ENCODE measurements at places on chromosomes 1 and 21.

DNA sequence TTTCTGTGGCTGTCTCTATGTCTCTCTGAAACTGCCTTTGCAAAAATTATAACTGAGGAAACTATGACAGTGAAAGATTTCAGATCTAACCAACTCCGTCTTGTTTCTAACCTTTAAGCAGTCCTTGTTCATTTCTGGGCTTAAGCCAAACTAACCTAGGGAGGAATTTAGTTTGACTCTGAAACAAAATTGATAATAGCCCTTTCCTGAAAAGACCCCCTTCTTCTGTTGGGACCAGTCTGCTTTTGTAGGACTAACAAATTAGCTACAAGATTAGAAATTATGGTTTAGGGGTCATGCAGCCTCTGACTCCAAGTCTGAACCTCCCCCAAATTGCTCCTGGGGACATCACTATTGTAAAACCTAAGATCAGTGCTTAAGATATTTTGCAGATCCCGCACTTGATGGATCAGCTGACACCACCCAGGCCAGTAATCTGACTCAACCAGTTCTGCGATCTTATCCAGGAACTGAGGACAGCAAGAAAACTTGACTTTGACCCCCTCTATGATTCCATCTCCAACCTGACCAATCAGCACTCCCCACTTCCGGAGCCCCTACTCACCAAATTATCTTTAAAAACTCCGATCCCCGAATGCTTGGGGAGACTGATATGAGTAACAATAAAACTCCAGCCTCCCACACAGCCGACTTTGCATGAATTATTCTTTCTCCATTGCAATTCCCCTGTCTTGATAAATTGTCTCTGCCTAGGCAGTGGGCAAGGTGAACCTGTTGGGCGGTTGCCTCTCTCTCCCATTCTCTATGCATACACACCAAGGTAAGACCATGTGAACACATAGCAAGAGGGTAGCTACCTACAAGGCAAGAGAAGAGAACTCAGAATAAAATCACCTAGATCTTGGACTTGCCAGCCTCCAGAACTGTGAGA, 11.1 kb upstream of the TRIM63 start:
- ATAC-seq: no peak

DNA sequence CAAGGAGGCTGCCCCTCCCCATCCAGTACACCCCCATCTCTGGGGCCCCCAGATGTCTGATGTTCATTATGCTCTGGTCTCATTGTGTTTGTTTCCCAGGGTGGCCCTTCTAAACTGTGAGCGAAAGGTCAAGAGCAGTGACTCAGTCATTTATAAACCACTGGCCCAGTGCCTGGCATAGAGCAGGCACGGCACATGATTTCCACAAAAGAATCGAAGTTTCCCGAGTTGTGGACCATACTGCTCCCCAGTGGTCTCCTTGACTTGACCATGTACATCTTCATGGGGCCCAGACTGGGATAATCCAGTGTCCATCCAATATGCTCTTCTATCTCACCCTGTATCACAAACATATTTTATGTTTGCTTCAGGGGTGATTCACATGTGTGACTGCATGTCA, 153.3 kb downstream of the NR5A2 start:
- ATAC-seq: no peak

DNA sequence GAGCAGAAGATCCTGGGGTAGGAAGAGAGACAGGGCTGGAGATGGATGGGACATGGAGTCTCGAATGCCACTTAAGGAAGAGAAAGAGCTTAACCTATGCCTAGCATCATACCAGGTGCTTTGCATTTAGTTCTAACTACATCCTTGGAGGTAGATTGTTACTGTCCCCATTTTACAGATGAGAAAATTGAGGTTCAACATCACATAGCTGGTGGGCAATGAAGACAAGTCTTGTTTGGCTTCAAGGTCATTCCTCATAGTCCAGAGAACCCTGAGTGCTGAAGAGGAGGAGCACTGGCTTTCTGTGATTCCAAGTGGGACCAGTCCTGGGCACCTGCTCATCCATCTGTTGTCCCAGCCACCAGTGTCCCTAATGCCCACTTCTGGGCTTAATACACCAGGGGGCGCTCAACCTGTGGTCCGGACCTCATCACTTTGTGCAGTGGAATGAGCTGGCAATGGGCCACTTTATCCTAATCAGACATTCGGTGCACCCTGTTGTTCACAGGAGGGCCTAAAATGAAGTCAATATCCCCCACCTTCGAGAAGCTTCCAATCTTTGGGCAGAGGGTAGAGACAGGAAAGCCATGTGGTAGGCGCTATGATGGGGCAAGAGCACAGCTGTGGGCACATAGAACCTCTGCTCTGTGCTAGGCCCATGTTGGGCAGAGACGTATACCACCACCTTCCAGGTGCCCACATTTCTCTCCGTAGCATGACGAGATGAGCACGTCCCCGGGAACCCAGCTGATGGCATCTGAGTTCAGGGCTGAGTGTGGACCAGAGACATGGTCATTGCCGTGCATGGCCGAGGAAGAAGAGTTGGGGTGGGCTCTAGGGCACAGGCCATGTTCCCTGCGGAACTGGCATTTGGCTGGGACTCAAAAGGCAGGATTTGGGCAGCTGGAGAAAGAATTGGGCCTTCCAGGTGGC, 9.2 kb downstream of the RPS6KA1 start:
- no peak for ATAC-seq

GRCh38 chr1:173097001-173097400, 46.3 kb upstream of the TNFSF18 start:
- no peak for ATAC-seq

DNA sequence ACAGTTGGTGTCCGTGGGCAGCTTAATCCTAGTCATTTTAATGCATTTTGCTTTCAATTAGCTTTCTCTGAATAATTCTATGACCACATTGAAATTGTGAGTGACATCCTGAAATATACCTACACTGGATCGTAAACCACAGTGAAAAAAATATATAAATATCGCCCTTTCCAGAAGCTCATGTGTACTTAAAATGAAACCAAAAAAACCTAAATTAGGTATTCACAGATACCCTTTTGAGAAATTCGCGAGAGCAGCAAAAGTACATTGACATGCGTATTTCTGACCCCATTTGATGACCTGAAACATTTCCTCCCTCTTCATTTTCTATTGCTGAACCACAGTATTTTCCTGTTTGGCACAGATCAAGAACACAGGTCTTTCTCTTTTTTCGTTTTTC, 253.8 kb downstream of the LTN1 start:
- no peak for ATAC-seq

DNA sequence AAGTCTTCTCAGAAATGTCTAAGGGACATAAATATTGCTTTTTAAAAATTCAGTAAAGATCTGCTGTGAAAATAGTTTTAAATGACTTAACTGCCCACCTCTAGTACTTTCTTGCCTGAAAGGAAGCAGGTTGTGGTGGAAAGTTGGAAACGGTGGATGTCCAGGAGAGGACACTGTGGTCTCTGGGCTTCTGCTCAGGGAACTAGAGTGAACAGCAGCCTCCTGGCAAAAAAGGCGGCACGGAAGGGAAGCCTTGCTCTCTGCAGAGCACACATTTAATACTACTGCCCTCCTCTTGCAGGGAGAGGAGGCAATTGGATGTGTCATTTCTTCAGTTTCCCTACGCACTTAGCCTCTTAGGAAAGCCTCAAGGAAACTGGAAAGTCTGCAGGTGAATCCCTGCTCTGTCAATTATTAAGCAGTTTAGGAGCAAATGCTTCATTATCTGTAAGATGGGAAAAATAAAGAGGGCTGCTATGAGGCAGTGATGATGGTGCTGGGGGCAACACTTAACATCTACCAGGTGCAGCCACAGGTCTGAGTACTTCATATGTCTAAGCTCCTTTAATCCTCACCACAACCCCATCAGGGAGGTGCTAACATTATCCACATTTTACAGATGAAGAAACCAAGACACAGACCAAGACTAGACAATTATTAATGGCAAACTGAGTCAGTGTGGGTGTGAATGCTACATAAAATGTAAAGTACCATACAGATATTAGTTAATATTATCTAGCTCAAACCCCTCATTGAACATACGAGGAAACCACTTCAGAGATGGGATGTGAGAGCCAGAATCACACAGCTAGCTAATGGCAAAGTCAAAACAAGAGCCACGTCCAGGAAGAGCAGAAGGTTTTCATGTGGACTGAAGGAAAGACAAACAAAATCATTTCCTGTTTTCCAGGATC, 108.9 kb upstream of the ADAR start:
- ATAC-seq: no peak

DNA sequence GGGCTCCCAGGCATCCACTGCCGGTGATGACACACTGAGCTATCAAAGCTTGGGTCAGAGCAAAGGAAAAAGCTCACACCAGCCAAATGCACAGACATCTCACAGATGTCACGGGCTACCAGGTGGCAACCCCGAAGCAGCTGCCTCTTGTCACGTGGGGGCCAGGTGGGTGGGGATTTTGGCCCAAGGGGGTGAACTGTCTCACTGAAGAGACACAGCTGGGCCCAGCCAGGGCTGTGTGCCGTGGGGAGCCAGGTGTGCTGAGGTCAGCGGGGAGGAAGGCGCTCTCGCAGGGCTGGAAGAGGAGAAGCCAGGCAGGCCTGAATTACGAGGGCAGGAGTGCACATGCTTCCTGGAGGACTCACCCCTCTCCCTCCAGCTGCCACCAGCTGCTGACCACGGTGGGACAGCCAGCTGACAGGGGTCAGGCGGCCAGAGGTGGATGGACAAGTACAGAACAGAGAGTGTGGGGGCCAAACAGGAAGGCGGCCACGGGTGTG, 32.4 kb downstream of the KCNN3 start:
- ATAC-seq: peak; percentile 77

DNA sequence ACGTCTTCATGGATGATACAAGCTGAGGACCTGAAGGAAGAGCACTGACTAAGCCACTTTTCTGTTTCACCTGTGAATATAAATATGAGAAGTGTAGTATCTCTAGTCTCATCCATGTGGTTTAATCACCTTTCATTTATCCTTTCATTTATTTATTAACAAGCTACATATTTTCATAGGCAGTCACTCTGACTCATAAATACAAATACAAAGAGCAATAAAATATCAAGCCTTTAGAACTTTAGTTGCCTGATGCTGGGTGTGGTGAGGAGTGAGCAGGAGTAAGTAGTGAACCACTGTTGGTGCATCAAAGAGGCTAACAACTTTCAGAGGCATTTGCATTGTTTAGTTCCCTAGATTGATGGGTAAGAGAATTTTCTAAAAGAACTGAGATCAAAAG, 269.0 kb upstream of the C1orf87 start:
- no peak for ATAC-seq

GRCh38 chr1:115893545-115893944, 52.6 kb upstream of the NHLH2 start:
- no peak for ATAC-seq

GRCh38 chr1:111920221-111921024, 69.0 kb downstream of the KCND3 start:
- ATAC-seq: no peak

GRCh38 chr1:79469139-79469538, 462.6 kb upstream of the ADGRL4 start:
- ATAC-seq: no peak

GRCh38 chr1:81834921-81835698, 34.4 kb downstream of the ADGRL2 start:
- ATAC-seq: no peak

DNA sequence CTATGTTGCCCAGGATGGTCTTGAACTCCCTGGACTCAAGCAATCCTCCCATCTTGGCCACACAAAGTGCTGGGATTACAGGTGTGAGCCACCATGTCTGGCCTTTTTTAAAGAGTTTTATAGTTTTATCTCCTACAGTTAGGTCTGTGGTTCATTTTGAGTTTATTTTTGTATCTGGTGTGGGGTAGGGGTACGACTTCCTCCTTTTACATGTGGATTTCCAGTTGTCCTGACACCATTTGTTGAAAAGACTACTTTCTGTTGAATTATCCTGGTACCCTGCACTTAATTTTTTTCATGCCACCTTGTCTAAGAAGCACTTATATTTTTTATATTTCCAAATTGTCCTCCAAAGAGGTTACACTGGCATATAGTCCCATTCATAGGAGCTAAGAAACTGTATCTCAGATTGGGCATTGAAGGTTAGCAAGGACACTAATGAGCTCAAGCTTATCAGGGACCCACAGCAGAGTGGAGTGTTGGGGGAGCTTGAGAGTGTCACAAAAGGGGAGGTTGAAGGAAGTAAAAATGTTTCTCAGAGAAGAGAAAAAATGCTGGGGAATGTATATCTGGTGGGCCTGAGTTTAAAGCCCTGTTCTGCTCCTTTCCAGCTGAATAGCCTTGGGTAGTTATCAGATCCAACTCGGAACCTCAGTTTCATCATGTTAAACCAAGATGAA, 23.4 kb upstream of the MEF2D start:
- peak; percentile 37 for ATAC-seq

DNA sequence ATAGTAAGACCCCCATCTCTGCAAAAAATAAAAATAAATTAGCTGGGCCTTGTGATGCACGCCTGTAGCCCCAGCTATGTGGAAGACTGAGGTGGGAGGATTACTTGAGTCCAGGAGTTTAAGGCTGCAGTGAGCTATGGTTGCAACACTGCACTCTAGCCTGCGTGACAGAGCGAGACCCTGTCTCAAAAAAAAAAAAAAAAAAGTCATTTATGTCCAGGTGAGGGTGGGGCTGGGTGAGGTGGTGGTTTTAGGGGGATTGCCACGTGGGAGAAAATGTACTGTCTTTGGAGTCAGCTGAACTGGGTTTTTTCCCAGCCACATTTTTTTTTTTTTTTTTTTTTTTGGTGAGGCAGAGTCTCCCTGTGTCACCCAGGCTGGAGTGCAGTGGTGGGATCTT, 6.7 kb downstream of the PIK3CD start:
- ATAC-seq: peak; percentile 34

GRCh38 chr1:56644919-56645676, at the start of gene PRKAA2:
TSS of gene PRKAA2 (plus strand) at chr1:56645314. CDS start at chr1:56645388, 74 bp downstream.
- peak; percentile 70 for ATAC-seq

- no peak for ATAC-seq
Observed at GRCh38 chr1:57319165-57319564, 104.7 kb downstream of the DAB1 start.

DNA sequence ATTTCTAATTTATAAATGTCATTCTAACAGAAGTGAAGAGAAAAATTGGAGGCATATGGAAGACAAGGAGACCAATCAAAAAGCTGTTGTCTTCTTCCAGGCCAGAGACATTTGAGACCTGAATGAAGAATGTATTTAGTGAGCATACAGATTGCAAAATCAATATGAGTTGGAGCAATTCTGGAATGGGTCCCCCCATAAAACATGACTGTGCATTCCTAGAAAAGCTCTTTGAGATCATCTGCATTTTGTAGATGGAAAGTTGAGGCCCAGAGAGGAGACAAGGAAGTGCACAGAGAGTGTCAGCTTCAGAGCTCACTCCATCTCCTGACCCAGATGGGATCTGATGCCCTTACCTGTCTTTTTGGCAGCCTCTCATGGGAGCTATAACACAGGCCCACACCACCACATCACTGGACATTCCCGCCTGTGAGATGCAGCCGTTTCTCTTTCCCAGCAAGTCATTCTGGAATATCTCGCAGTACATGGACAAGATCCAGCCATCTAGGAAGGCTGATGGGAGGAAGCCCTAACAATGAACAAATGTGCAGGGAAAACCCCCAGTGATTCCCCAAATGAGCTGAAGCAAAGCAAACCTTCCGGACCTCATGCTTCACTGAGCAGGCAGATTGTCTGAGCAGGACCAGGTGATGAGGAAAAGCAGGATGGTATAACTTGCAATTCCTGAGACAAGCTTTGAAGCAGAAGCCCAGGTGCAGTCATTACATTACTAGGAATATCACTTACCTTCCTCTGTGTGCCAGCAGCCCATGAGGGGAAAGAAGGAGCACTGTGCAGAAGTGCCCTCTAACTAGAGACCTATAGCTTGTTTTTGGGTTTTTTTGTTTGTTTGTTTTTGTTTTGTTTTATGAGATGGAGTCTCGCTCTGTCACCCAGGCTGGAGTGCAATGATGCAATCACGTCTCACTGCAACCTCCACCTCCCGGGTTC, 445.6 kb downstream of the PLPP3 start:
- no peak for ATAC-seq

- no peak for ATAC-seq
Observed at GRCh38 chr1:169031566-169032224, 74.8 kb upstream of the ATP1B1 start.

All from stimulated activated memory B cell treated with anti-CD40 and anti-IgM and Interleukin-4, amounts not matched to agents 10 μg/mL and 1 μg/mL and 100 μg/mL, for 72 hours (primary cell).